Activated naive CD4-positive, alpha-beta T cell treated with Interleukin-2 at 50 U/mL for 16 hours (primary cell): ENCODE measurements at places on chromosomes 6 and 20.

- peak; percentile 7 for DNase-seq
These were observed 57.8 kb upstream of the ARID1B start for GRCh38 chr6:156719395-156719719.

GRCh38 chr6:39361657-39362486, 39.4 kb upstream of the KCNK16 start:
- DNase-seq = peak; percentile 25

DNA sequence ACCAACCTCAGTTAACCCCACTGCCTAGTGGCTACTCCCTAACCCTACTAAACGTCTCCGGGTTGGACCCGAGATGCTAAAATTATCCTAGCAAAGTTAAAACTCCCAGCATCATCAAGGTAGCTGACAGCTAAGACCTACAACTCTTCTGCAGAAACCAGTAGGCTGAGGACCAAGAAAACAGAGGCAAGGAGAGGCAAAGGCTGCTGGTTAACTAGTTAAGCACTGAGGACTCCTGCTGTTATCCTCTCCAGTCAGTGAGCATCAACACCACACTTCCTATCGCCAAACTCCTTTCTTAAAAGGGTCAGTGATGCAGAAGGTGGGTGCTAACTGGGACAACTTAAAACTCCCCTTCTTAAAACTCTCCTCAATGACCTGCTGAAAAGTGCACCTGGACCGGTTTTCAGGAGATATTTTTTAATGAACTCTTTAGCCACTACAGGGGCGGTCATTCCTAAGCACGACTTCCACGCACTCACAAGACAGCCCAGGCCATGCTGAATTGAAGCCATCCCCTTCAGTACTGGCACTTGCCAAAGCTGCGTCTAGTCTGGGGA, 1.7 kb downstream of the TRERF1 start:
- DNase-seq = no peak

DNA sequence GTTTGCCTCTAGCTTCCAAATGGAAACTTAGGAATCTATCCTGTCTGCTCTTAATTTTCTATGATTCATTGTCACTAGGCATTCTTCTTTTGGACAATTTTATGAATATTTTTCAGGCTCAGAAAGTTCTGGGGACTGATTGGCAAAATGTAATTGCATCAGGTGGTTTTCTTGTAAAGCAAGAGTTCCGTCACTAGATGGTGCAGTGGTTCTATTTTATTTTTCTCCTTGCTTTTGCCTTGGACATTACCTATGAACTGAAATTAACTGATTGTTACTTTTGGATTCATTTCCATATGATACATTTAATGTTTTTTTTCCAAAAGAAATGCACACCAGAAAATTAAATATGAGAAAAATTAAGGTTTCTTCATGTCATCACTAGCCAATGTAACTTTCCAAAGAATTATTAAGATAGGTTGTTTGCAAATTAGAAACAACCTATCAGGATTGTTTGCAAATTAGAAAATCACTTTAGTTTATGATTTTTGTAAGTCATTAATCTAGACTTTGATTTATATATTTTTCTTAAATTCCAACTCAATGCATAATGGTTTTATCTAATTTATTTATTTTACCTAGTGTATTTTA, 48.0 kb downstream of the TMEM170B start:
- no peak for DNase-seq

GRCh38 chr6:16392010-16392409, 153.6 kb downstream of the GMPR start:
- DNase-seq = no peak

DNA sequence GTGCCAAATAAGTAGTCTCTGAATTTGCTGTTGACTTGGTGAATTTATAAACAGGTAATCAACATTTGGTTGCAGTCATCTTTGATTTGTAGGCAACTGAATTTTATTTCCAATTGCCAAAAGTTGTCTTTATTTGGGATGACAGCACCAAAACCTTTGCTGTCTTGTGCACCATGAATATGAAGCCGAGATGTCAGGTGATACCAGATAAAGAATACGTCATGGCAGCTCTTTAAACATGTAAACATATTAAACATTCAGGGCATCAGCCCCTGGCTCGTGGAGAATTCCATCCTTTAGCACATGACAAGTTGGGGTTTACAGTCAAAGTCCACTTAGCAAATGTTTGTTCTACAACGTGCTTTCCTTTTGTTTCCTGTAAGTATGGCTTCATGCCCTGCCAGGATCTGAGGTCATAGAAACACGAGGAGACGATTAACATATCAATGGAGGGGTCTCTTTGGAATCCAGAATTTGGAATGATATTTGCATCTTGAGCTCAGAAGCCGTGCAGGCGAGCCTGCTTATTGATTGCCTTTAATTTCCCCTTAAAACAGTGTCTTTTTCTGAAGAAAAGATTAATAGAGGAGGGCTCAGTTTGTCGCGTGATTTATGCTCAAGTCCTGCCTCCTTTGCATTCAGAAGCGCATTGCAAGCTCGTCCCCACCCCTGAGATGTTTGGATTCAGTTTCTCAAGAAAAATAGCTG, 170.2 kb upstream of the ZNF217 start:
- DNase-seq = no peak
